ENCODE measurements at places on chromosomes 6 and 20. TPM values are rescaled to one million over a fixed set of nuclear protein-coding genes. Genes with fewer than 3 reads are reported as not detected.
A peak's percentile ranks its signal among the peaks of the same experiment; 100 is the strongest.

DSP gene
- total RNA-seq: 89.8 TPM

GRCh38 chr20:33753143-33753542 is 21.3 kb downstream of the ZNF341 start:
- no peak for DNase-seq

- DNase-seq: no peak
Observed at GRCh38 chr6:16257999-16258708, 19.8 kb downstream of the GMPR start.

DNA sequence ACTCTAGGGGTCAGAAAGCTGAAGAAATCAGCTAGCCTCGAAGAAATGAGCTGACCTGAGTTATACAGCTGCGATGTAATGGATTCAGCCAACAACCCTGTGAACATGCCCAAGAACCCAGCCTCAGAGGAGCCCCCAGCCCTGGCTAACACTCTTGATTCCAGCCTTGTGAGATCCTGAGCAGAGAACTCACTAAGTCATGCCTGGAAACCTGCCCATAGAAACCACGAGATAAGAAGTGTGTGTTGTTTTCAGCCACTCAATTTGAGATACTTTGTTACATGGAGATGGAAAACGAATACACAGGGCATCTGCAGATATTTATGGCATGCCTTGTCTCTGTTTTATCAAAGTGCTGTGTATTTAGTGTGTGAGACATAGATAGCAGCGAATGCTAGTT is 265.2 kb downstream of the QKI start:
- DNase-seq: no peak

- no peak for DNase-seq
Observed at GRCh38 chr20:35302421-35303335, 10.5 kb upstream of the FAM83C start.

GRCh38 chr6:95768539-95768938 is 191.2 kb downstream of the MANEA start:
- DNase-seq: peak; percentile 49

DNA sequence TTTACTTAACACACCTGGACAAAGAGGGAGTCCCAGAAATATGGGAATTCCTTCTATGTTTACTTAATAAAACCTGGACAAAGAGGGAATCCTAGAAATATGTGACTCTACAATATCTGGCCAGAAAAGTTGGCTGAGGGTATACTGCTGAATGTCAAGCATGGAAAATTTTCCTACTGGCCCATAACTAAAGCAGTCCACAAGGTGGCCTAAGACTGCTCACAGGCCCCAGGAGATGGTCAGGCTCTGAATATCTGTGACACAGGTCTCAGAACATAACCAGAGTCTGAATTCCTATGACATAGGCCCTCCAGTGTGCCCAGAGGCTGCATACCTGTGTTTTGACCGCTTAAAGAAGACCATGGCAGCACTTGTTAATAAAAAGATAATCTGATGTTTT is 578.2 kb upstream of the NRSN1 start:
- peak; percentile 3 for DNase-seq

DNA sequence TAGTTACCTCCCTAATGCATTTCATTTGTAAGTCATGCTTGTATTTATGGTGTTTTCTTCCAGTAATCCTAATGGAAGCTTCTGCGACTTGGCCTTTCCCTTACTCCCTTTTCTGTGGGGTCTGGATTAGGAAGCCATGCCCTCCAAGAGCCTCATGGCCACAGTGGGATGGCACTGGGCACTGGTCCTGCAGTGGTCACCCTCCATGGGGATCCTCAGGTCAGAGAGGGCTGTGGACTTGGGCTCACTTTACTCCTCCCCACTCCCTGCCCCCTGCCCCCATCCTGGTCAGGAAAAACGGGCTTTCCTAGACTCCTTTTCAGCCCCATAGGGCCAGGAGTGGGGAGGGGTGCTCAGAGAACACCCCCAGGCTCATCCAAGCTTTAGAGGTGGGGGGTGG is 49.9 kb downstream of the EBF4 start:
- no peak for DNase-seq

Measured in HepG2 (cell line).